GM04503 (cell line): ENCODE measurements at places on chromosomes 6 and 20.

- no peak for DNase-seq
Observed at GRCh38 chr20:38222923-38223742, 37.4 kb downstream of the KIAA1755 start.

GRCh38 chr6:19898141-19898740 is 61.1 kb downstream of the ID4 start:
- DNase-seq = no peak

DNA sequence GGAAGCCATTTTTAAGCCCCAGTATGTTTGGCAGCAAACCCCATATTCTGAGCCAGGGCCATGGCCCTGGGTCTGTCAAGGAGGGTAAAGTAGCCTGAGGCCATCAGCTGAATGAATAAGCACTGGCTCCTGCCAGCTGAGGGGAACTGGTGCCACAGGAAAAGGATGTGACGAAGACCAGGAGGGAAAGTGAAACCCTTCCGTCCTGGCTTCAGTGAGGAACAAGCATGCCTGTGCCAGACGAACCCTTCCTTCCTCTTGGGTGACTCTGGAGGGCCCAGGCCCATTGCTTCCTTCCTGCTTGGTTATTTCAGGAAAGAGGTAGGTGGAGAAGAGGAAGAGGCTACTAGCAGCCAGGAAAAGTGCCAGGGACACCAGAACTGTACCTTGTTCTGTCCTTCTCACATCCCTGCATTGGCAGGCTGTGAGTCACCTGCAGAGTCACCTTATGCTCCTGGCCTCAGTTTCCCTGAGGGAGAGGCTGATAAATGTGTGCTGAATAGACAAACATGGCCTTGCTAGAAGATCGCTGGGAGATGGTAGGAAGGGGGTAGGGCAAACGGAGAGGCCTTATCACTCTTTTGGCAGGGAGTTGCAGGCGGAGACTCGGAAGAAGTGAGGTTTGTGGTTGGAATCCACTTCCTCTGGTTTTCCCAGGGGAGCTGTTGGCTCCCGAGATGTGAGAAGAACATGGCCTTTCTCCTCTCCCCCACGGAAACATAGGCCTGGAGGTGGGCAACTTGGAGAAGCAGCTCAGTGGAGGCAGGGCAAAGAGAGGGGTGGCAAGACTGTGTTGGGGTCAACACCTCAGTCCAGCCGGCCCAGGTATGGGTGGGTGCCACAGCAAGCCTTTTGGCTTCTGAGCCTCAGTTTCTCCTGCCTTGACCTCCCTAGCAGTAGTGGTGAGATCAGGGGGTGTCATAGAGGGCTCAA is 37.4 kb downstream of the COX4I2 start:
- peak; percentile 57 for DNase-seq

DNA sequence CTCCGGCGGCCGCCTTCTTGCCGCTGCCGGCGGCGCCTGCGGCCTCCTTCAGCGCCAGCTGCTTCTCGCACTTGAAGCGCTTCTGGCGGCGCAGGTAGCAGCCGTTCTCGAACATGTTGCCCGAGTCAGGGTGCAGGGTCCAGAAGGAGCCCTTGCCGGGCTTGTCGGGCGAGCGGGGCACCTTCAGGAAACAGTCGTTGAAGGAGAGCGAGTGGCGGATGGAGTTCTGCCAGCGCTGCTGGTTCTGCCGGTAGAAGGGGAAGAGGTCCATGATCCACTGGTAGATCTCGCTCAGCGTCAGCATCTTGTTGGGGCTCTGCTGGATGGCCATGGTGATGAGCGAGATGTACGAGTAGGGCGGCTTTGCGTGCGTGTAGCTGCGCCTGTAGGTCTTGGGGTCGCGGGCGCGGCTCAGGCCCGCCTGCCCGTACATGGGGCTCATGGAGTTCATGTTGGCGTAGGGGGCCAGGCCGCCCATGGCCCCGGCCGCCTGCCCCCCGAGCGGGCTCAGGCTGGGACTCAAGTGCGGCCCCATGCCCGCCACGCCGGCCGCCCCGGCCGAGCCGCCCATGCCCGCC is 1.9 kb downstream of the FOXA2 start:
- DNase-seq = no peak

GRCh38 chr6:56953597-56954402 is 1.1 kb upstream of the BEND6 start:
- DNase-seq = no peak

DNA sequence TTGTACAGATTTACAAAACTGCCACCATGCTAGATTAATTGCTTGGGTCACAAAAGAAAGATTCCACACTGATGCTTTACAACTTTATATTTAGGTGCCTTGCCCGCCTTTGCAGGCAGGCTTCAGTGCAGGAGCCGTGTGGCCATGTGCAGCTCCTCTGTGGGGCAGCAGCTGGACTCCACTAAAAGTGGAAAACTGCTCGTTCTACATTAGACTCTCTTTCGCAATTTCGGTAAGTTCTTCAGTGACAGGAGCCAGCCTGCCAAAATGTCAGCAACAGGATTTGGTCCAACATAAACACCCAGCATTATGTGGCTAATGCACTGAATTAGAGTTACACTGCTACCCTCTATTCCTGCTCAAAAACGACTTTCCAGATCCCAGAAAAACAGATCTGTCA is 174.4 kb upstream of the KCNK16 start:
- DNase-seq = peak; percentile 37

GRCh38 chr20:16098890-16099639 is 474.2 kb downstream of the KIF16B start:
- no peak for DNase-seq

DNA sequence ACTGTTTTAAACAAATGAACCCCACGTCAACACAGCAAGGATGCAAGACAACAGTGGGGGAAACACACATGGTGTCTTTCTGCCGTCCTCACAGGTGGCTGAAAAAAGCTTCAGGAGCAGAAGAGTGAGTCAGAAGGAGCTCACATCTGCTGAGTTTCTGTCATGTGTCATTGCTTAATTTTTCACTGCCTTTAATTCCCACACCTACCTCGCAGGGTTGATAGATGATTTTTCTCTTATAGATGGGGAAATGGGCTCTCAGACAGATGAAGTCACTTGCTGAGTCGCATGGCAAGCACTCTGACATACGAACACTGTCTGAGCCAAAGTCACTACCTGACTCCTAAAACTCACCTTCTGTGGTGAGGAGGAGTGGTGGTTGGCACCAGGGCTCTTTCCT is 28.3 kb upstream of the CARMIL1 start:
- no peak for DNase-seq

- DNase-seq = no peak
Observed at GRCh38 chr6:34075906-34076305, 70.0 kb downstream of the GRM4 start.

- no peak for DNase-seq
Observed at GRCh38 chr6:143337201-143337949, 113.1 kb downstream of the ADAT2 start.

DNA sequence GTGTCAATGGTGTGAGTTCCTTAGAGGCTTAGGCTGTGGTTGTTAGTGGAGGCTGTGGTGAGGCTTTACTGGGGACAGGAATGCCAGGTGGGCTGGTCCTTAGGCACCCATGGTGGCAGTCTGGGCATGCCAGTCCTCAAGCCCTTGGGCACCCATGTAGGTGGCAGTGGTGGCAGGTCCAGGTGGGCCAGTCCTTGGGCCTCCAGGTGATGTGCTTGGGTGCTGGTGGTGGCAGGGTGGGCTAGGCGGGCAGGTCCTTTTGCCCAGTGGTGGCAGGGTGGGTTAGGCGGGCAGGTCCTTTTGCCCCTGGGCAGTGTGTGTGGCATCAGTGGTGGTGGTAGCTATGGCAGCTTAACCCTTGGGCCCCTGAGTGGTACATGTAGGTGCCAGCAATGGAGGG is 133.8 kb downstream of the FLRT3 start:
- no peak for DNase-seq

DNA sequence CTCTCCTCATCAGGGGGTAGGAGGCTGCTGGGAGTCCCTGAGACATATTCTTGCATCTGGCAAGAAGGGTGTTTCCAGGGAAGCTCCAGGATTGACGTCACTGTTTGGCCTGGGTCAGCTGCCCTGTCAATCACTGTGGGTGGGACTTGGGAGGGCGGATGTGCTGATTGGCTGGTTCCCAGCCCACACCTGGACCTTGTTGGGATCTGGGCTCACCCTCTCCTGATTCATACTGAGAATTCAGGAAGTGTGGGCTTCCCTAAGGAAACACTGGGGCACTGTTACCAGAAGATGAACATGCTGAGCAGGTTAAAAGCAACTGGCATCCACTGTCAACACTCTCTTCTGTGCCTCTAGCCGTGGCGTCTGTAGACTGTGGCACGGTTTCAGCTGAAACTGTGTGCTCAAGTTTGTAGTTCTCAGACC is 36.5 kb downstream of the CDH26 start:
- DNase-seq = no peak

GRCh38 chr6:76697585-76697984 is 625.1 kb upstream of the IMPG1 start:
- DNase-seq = no peak

GRCh38 chr6:160005861-160006540 is 37.1 kb downstream of the IGF2R start:
- DNase-seq = no peak

GRCh38 chr6:56911847-56912246 is 43.1 kb upstream of the BEND6 start:
- peak; percentile 66 for DNase-seq

DNA sequence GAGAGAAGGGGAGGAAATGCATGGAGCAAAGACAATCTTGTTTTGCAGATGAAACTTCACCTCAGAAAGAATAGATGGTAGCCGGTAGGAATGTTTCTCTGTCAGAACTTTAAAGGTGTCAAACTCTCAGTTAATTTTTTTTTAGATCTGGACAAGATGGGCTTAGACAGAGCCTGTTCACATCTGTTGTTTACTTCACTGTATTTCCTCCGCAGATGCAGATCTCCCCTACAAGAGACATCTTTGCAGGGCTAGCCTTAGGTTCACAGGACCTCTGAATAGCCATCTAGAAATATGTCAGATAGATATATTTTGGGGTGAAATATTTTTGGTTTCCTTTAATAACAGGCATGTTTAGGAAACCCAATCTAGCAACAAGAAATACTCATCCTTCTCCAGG is 12.1 kb upstream of the ZBP1 start:
- no peak for DNase-seq

- no peak for DNase-seq
Observed at GRCh38 chr20:63310265-63310991, 17.4 kb downstream of the COL20A1 start.

DNA sequence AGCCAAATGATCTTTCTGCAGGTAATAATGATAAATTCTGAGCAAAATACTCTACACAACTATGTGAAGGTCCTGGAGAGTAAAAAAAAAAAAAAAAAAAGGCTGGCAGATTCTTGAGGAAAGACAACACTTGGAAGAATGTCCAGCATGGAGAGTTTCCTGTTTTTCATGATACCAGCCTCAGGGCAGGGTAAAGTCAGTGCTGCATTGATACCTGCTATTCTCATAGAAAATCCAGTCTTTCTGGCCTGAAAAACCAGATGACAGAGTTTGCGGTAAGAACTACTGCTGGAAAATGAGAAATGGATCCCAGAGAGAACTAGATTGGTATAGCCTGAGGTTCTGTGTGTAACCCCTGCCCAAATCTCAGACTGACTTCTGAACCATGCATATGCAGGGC is 89.1 kb downstream of the AFG1L start:
- DNase-seq = no peak

DNA sequence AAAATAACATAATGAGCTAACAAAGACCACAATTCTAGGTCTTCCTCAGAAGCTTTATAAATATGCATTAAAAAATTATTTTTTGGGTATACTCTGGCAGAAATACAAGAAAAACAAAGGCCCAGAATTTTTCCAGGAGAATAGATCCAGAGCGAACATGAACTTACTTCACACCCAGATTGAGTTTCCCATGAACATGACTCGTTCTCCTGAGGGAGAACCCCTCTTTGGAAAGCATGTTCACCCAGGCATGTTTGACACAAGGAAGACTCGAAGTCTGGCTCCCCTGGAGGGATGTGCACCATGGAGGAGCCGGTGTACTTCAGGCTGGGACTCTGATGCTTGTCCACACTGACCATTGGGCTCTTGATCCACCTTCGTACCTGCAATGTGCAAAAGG is 56.1 kb downstream of the SGK1 start:
- no peak for DNase-seq

DNA sequence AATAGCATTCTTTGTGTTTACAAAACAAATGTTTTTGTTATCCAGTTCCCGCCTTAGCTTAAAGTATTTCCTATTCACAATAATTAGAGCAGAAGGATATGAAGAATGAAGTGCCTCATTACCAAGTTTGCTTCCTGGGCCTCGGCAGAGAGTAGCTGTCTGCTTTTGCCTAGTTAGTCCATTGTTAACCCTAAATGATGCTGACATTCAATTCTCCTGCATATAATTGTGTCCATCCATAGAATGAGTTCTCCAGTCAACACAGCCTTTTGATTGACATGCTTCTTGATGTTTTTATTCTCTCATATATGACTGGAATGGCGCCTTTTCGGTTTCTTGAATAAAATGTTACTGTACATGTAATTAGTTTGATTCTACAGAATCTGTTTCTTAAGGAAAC is 100.9 kb downstream of the MYB start:
- DNase-seq = no peak

DNA sequence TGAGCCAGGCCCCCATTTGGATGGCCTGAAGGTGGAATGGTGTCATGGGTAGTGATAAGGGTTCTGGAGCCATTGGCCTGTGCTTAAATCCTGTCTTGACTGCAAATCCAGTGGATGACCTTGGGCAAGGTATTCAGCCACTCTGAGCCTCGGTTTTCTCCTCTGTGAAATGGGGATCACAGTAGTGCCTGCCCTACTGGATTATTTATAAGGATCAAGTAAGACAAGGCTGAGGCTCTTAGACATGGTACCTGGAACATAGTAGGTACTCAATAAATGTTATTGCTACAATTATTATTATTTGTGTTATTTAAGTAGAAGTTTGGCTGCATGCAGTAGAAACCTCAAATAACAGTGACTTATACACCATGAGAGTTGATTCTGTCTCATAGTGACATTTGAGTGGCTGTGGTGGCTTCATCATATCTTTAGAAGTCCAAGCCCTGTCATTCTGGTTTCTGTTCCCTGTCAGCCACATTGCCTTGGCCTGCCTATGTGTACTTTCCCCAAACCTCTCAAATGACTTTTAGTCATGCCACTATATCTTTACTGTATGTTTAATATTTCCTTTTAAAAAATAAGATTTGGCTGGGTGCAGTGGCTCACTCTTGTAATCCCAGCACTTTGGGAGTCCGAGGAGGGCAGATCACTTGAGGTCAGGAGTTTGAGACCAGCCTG is 37.6 kb upstream of the CHMP4B start:
- DNase-seq = no peak

GRCh38 chr6:123896869-123897268 is 93.2 kb downstream of the NKAIN2 start:
- no peak for DNase-seq

DNA sequence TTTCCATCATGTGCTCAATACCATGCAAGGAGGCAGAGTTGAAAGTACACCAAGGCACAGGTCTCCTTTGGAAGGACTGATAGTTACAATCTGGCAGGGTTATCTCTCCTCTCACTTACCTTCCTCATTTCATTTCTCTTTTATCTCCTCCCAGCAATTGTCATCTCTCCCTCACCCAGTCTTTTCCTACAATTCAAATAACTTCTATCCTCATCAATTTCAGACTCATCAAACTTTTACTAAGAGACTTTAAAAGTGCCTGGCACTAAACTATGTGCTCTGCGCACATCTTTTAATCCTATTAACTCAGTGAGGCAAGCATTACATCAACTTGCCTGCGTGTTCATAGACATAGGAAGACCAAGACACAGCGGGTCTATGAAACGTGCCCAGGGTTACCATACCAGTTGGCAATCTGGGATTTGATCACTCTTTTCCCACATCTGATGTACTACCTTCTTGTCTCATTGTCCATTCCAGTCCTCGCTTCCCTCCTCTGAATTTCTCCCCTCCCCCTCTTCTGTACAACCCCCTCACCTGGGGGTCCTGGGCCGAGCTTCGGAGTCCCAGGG is 1.2 kb downstream of the VARS1 start:
- DNase-seq = no peak
